ENCODE measurements at places on chromosomes 2 and 18. TPM values are rescaled to one million over a fixed set of nuclear protein-coding genes. Genes with fewer than 3 reads are reported as not detected.
A peak's percentile ranks its signal among the peaks of the same experiment; 100 is the strongest.

Gene HOXD9
- not detected for total RNA-seq

Gene OR6B2
- not detected for total RNA-seq

Gene ATG16L1
- total RNA-seq, result 21.1 TPM

Gene HOXD13
- total RNA-seq, result not detected

Gene ANKRD62
- total RNA-seq, result 0.44 TPM

Gene C1QL2
- total RNA-seq, result not detected

Gene AQP12A
- not detected for total RNA-seq

Gene COLEC12
- total RNA-seq, result 0.04 TPM

Gene COL5A2
- 0.42 TPM for total RNA-seq

GRCh38 chr2:177241711-177242120 is 22.8 kb downstream of the NFE2L2 start:
- no peak for DNase-seq

- DNase-seq, result no peak
These were observed 38.5 kb upstream of the INHBB start for GRCh38 chr2:120307482-120307881.

- no peak for DNase-seq
These were observed 328.1 kb downstream of the NR4A2 start for GRCh38 chr2:156004459-156004858.

GRCh38 chr18:8561123-8561910 is 47.9 kb upstream of the RAB12 start:
- no peak for DNase-seq

DNA sequence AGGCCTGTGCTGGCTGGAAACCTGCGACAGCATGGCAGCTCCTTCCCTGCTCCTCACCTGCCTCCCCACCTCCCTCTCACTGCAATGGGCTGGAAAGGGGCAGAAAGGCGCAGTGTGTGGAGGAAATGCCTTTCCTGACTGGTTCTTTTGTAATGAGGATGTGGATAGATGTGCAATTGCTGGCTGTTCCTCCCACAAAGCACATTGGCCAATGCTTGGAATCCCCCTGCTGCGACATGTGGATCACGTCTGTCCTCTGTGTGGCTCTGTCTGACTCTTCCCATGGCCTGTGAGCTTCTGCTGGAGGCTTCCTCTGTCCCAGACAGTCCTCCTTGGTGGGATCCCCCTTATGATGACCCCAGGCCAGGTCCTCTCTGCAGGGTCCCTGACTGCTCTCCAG is 172.5 kb downstream of the NCK2 start:
- no peak for DNase-seq

GRCh38 chr18:77422974-77423867 is 173.6 kb downstream of the GALR1 start:
- DNase-seq, result no peak

- no peak for DNase-seq
These were observed 4.1 kb upstream of the SNED1 start for GRCh38 chr2:240994171-240994896.

- DNase-seq, result no peak
These were observed 73.6 kb downstream of the CD226 start for GRCh38 chr18:69874058-69874457.

GRCh38 chr2:123502931-123503330 is 522.2 kb upstream of the CNTNAP5 start:
- DNase-seq, result no peak

- DNase-seq, result no peak
These were observed 17.3 kb downstream of the BMP10 start for GRCh38 chr2:68853915-68854314.

DNA sequence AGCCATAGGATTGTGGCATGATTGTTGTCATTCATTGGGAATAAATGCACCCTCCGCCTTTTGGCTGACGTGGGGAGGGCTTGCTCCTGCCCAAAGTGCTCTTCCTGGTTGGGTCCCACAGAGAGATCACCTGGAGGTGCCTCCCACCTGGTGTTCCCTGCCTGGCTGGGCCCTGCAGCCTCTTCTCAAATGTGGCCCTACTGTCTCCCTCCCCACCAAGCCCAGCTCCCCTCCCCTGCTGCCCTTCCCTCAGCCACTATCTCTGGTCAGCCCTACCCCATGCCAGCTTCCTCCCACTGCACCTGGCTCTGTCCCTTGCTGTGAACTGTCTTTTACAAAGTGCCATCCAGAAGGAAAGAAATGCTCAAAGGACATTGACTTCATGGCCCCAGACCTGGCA is 173.4 kb downstream of the GLI2 start:
- DNase-seq, result no peak

GRCh38 chr2:192190474-192190873 is 4.3 kb downstream of the TMEFF2 start:
- DNase-seq, result no peak

GRCh38 chr2:52294628-52295027 is 1262.7 kb upstream of the NRXN1 start:
- DNase-seq, result no peak

DNA sequence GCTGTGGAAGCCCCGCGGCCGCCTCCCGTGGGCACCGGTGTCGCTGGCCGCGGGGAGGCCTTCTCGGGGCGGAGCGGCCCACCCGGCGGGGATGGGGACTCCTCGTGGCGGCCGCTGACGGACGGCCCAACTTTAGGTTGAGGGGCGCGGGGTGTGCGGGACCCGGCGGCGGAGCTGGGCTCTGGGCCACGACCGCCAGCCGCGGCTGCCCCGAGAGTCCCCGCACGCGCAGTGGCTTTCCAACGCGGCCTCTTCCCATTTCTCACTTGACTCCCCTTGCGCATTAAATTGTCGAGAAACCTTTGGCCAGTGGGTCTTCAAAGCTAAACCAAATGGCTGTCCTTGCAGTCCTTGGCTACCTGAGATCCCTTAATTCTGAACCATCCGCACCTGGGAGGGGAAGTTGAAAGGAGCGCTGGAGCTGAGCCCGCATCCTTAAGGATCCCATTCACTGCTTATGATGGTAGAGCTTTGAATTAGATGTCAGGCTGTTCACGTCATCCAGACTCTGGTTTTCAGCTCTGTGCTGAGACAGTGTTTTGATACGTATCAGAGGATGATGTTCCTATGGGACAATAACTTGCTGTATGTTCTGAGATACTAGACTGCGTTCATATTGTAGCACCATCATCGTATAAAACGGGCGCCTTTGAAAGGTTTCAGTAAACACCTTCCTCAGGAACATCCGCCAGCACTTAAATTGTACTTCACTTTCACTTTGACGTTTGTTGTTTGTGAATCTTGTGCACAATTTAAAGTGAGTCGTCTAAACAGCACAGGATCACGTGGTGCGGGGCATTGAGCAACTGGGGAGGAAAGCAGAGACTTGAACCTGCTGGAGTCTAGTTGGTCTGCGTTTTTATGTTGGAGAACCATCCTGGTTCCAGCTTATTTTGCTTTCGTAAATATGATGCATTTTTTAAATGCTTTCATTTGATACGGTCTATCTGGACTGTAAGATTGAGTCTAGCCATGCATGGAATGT is 874 bp downstream of the CLIP4 start:
- DNase-seq, result no peak

- DNase-seq, result no peak
These were observed 210.4 kb upstream of the CXCR4 start for GRCh38 chr2:136328207-136328795.

GRCh38 chr2:221347471-221347870 is 224.6 kb downstream of the EPHA4 start:
- no peak for DNase-seq

DNA sequence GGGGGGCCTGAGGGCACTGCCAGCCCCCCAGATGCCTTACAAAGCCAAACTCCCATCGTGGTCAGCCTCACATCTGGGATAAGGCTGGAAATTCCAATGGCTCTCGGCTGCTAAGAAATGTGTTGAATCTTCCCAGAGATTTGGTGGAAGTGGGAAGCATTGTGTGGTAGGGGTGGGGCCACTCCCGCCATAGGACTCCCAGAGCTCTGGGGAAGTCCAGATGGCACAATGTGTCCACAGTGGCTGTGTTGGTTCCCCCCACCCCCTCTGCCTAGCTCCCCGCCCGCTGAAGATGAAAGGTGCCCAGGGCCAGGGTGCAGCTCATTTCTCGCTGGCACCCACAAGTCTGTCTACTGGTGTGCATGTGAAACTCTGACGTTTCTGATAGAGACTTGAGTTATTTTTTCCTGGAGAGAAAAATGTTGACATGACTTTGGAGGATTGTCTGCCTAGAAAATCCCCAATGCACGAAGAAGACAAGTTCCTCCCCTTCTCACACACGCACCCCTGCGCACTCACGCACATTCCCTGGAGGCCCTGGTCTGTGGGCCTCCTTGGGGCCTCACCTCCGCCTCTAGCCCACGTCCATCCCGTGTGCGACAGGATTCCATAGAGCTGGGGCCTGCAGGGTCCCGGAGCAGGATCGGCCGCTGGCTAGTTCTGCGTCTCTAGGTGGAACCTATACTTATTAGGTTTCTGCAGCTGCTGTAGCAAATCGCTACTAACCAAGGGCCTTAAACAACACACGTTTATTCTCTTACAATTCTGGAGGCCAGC is 199.1 kb downstream of the ZFP36L2 start:
- no peak for DNase-seq

DNA sequence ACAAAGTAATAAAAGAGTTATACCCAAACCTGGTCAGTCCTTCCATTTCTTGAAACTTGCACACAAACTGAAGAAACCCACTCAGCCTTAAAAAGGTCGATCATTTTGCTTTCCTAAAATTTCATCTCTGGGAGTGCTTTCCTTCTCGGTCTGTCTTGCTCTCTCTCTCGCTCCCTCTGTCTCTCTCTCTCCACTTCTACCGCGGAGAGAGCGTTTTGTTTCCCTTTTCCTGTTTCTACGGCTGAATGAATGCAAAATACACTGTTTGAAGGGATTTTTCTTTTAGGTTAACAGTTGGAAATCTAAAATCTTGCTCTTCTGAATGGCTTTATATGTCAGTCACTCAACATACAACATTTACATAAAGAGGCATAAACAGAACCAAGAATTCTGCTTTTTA is 424.2 kb downstream of the TGIF1 start:
- DNase-seq, result no peak

DNA sequence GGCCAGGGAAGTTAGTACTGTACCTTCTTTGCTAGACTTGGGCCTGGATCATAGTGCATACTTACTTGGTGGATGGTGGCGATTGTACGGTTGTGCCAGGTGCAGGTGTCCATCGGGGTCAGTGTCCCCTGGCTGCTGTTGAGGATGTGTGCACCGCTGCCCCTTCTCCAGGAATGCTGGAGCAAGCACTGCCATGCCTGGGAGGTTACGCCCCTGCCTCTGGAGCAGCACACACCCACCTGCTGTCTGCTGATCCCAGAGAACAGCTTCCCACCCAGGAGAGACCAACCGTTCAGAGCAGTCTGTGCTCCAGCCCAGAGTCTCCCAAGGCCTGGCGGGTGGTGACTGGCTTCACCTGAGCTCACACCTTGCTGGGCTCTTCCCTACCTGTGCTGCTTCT is 286.8 kb upstream of the HS6ST1 start:
- DNase-seq, result no peak

DNA sequence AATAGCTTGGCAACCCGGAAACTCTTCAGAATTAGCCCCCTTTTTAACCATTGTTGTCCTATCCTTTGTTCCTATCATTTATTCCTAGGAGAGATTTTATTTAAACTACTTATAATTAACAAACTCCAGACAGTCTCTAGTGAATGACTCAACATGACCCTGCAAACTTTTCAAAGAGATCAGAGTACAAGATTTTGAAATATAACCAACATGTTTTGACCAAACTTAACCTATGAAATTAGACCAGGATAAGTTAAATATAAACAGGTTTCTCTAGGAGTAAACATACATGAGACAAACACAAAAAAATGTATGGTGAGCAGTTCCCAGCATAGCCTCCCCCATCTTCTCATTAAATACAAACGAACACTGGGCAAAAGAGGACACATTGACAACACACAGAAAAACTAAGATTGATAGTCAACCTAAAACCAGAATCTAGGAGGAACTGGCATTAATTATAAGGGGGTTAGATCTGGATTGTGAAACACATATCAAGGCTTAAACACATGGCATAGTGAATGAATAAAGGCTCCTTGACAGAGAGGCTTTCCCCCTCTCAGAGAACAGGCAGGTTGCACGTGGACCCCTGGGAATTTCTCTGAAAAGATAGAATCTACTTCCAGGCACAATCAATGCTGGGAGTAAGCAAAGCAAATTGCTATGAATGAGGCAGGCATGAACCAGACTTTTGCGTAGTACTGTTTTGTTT is 284.1 kb downstream of the IRS1 start:
- DNase-seq, result no peak

- no peak for DNase-seq
These were observed 1602.1 kb upstream of the TMEFF2 start for GRCh38 chr2:193796847-193797246.

DNA sequence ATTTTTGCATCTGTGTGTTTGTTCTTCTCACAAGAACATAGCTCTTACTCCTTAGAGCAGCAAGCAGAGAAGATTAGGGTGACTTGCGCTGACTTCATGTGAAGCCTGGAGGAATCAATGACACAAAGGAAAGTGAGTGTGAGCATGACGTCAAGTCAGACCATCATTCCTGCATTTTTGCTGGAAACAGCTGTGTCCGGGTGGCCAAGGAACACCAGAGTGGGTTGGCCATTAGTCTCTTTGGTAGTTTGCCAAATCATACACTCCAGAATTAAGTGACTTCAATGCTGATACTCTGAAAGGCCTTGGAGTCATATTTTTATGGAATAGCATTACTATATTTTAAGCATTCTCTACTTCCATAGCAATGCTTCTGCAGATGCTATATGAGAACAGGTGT is 597.2 kb downstream of the DCDC2C start:
- DNase-seq, result no peak

GRCh38 chr2:95357717-95358280 is 44.7 kb upstream of the FAHD2A start:
- DNase-seq, result no peak

DNA sequence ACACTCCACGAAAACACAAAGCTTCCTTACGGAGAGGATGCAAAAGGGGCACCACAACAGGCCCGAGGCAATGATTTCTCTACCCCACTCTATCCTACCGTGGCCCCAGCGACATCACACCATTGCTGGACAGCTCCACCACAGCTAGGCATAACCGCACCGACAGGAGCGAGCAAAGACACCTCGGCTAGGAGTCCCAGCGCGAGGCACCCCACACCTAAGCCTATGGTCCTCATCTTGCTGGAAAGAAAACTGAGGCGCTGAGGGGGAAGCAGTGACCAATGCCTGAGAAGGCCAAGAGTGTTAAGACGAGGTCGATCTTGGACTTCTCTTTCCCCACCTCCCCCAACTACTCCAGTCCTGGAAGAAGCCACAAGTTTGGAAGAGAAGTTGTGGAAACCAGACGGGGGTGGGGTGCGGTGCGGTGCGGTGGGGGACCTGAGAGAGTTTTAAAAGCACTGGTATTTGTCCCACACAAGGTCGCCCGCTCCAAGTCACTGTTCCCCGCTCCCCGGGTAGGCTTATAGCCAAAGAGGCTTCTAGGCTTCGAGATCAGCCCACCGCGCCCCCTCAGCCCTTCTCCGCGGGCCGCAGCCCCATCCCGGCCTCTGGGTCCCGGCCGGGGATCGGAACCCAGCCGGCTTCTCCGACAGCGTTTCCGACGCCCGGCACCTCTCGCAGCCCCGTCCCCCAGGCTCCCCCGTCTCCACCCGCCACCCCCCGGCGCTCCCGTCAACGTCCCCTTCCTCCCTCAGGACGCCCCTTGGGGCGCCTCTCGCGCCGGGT is 766 bp downstream of the PDE6D start:
- peak; percentile 15 for DNase-seq
